Activated T-helper 1 cell treated with anti-CD3 and anti-CD28 coated beads, Interleukin-12 subunit alpha, Interleukin-12 subunit beta, Interleukin-2, Interleukin-4 antibody, amounts not matched to agents 30 ng/mL and 10 ng/mL and 1 ng/mL, durations not matched to agents 14 hours and 24 hours and 36 hours (primary cell): ENCODE measurements at places on chromosomes 6 and 20. TPM values are rescaled to one million over a fixed set of nuclear protein-coding genes. Genes with fewer than 3 reads are reported as not detected.

Gene EPPIN
- not detected in 2 replicates for total RNA-seq

GRCh38 chr6:43627008-43627825 is 1.8 kb downstream of the GTPBP2 start:
- H3K27ac ChIP-seq: peak overlapping the region; percentile 73
- no peak for DNase-seq
- peaks cover 42% of the 10 kb centered on the region for H3K36me3 ChIP-seq
- H3K4me1 ChIP-seq: peaks cover 42% of the 10 kb centered on the region
- no peaks in the 10 kb centered on the region for H3K27me3 ChIP-seq
- H3K4me3 ChIP-seq: peak overlapping the region; percentile 70

- no peaks in the 10 kb centered on the region for H3K36me3 ChIP-seq
- H3K27ac ChIP-seq: no peak overlapping the region
- no peak for DNase-seq
- H3K4me1 ChIP-seq: peaks cover 17% of the 10 kb centered on the region
- H3K4me3 ChIP-seq: no peak overlapping the region
Observed at GRCh38 chr6:6804843-6805615, 216.5 kb downstream of the LY86 start.

GRCh38 chr6:66096679-66097078 is 389.7 kb upstream of the EYS start:
- no peaks in the 10 kb centered on the region for H3K4me1 ChIP-seq
- no peak overlapping the region for H3K27ac ChIP-seq
- no peak for DNase-seq
- no peaks in the 10 kb centered on the region for H3K36me3 ChIP-seq

GRCh38 chr6:30767158-30767943 is 23.0 kb upstream of the IER3 start:
- peak overlapping the region; percentile 92 for H3K27ac ChIP-seq
- DNase-seq: no peak
- H3K27me3 ChIP-seq: peaks cover 2% of the 10 kb centered on the region
- peaks cover 6% of the 10 kb centered on the region for H3K36me3 ChIP-seq

- no peaks in the 10 kb centered on the region for H3K36me3 ChIP-seq
- no peak overlapping the region for H3K27ac ChIP-seq
- no peak overlapping the region for H3K4me3 ChIP-seq
- no peaks in the 10 kb centered on the region for H3K27me3 ChIP-seq
- H3K4me1 ChIP-seq: peaks cover 8% of the 10 kb centered on the region
Observed at GRCh38 chr6:157638779-157639178, 184.3 kb upstream of the SNX9 start.

GRCh38 chr20:3900187-3900604 is 11.0 kb downstream of the PANK2 start:
- H3K4me3 ChIP-seq: no peak overlapping the region
- peak overlapping the region; percentile 77 for H3K27ac ChIP-seq
- H3K27me3 ChIP-seq: no peaks in the 10 kb centered on the region
- no peak for DNase-seq
- peaks cover 56% of the 10 kb centered on the region for H3K4me1 ChIP-seq
- H3K36me3 ChIP-seq: peaks cover 17% of the 10 kb centered on the region

- H3K27me3 ChIP-seq: no peaks in the 10 kb centered on the region
- no peak overlapping the region for H3K4me3 ChIP-seq
- peaks cover 13% of the 10 kb centered on the region for H3K4me1 ChIP-seq
- H3K27ac ChIP-seq: no peak overlapping the region
- DNase-seq: no peak
- peaks cover 2% of the 10 kb centered on the region for H3K36me3 ChIP-seq
Observed at GRCh38 chr20:10042086-10042485, 7.3 kb downstream of the ANKEF1 start.

DNA sequence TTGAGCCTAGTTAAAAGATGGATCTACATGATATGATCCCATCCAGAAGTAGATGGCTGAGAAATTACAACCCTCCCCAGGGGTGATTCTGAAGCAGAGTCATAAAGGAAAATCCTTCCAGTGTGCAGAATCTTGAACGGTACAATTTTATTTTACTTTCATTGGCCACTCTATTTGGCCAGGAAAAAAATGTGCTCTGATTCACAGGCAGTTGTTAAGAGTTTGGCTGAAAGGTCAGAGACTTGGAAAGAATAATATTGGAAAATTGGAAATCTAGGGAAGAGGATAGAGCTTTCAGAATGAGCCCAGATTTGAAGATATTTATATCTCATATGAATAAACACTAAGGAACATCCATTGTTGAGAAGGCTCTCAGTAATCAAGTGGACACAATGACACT is 1299.3 kb upstream of the GJE1 start:
- H3K4me3 ChIP-seq: no peak overlapping the region
- H3K4me1 ChIP-seq: no peaks in the 10 kb centered on the region
- no peak for DNase-seq
- H3K36me3 ChIP-seq: no peaks in the 10 kb centered on the region
- H3K27me3 ChIP-seq: peaks cover 5% of the 10 kb centered on the region

Gene APOM
- 1.8 and 3.7 TPM in 2 replicates for total RNA-seq

- H3K36me3 ChIP-seq: no peaks in the 10 kb centered on the region
- H3K27me3 ChIP-seq: no peaks in the 10 kb centered on the region
- H3K4me1 ChIP-seq: no peaks in the 10 kb centered on the region
- no peak for DNase-seq
- no peak overlapping the region for H3K4me3 ChIP-seq
Observed at GRCh38 chr20:22464312-22465003, 119.9 kb downstream of the FOXA2 start.

Gene SIRPD
- total RNA-seq: not detected in 2 replicates

DNA sequence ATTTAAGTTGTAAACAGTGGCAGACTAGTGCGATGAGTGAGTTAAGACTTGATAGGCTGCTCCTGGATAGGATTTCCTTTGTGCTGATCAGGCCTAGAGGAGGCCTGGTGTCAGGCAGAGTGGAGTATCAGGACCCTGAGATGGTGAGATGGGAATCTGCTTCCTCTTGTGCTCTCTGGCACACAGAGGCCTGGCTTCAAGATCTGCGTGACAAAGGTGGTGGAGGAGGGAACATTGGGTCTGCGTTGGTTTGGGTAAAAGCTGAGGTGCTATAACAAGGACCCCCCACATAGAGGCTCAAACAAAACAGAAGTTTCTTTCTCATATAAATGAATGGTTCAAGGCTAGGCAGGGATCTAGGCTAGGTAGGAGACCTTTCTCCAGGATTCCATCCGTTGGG is 20.3 kb downstream of the SCAND1 start:
- H3K27me3 ChIP-seq: no peaks in the 10 kb centered on the region
- peaks cover 24% of the 10 kb centered on the region for H3K36me3 ChIP-seq
- H3K4me1 ChIP-seq: peaks cover 18% of the 10 kb centered on the region
- DNase-seq: no peak
